Fibroblast of upper back skin (primary cell): ENCODE measurements at places on chromosomes 6 and 20.

DNA sequence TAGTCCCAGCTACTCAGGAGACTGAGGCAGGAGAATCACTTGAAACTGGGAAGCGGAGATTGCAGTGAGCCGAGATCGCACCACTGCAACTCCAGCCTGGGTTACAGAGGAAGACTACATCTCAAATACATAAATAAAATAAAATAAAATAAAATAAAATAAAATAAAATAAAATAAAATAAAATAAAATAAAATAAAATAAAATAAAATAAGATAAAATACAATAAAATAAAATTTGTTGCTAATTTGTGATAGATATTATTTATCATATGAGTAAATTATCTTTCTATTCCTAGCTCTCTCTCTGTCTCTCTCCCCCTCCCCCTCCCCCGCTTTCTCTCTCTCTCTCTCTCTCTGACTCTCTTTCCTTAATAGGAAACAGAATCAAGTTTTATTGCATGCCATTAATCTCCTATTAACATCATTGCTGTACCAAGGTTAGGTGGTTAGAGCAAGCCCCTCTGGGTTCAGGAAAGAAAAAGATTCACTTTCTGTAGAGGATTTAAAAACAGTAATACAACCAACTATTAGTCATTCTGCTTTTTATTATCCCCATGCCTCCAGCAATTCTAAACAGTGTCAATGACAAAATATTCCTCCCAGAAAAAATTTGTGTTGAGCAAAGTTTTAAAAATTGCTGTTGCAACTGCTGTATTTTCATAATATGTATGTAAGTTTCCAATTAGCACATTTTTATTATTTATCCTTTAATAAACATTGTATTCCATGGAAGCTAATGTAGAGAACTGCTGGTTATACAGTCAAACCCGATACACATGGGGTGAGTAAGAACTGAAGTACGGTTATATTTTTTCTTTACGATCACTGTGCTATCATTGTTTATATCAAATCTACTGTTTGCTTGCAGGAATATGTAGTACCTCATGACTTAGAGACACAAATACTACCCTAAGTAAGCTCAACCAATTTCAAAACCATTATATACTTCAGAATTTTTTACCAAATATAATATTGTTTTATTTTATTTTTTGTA is 22.1 kb downstream of the BMP5 start:
- no peak for DNase-seq

DNA sequence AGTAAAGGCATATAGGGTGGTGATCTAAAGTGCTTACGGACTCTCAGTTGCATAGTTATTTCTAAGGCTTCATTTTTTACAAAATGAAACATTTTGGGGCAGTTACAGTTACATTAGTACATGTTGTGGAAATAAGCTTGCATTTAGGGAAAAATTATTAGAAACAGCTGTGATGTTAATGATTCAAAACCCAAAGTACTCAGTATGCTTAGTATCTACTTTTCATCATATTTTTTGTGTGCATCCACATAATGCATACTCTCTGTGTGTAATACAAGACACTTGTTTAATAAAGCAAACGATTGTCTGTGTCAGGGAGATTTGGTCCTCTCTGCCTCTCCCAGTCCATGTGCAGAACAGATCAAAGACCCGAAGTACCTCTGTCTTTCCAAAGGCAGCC is 11.4 kb upstream of the TBX18 start:
- no peak for DNase-seq

- peak; percentile 65 for DNase-seq
Observed at GRCh38 chr6:139028658-139029469, at the start of gene ABRACL. Gene ABRACL, plus strand, starts transcription at chr6:139028745. Its CDS starts 5,416 bp downstream, at chr6:139034161.

DNA sequence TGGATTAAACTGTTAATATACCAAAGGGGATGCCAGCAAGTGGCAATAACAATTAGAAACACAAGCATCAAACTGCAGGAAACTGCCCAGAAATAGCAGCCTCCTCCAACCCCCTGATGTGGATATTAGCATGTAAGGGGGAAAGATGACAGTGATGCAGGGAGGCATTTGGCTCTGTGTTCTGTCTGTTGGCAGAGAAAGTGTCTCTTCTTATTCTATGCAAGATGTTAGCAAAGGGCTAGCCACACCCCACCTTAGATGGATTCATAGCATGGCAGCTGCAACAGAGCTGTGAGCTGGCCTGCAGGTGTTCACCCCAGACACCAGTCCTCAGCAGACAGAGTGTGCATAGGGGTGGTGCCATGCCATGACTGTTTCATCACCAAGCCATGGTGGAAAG is 38.0 kb downstream of the SCP2D1 start:
- no peak for DNase-seq

DNA sequence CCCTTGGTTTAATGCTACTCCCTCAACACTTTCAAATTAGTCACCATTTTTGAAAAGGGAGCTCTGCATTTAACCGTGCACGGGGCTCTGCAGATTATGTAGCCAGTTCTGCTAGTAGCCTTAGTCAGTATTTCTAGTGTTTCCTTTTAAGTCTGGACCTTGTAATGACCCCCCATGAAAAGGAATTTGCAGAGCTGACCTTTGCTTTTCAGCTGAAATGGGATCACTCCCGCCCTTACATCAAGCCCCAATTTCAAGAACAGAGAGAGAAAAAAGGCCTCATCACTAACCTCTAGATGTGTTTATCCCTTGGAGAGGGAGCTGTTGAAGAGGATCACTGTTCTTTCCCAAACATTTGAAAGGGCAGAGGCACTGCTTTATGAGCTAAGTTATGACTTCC is 490.7 kb upstream of the BTBD3 start:
- DNase-seq = no peak

DNA sequence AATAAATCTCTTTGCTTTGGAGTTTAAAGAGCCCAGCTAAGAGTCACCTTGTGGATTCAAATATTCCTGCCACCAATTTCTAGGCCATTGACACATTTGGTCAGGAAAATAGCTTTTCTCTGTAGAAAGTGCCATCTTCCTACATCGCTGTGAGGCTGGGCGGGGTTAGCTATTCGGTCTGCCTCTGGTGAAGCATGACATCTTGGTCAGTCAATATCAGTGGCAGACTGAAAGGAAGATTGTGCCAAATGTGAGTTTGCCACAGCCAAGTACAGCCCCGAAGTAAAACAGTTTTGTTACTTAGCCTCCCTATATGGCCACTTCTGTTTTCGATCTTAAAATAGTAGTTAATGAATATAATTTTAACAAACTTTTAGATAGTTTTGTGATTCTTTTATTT is 65.5 kb upstream of the FABP7 start:
- DNase-seq = no peak

- DNase-seq = peak; percentile 77
Observed at GRCh38 chr6:124226396-124226795, 422.7 kb downstream of the NKAIN2 start.

GRCh38 chr6:154950979-154951344 is 44.2 kb upstream of the TIAM2 start:
- DNase-seq = no peak

- peak; percentile 31 for DNase-seq
Observed at GRCh38 chr6:169044381-169045230, 209.0 kb downstream of the THBS2 start.

- no peak for DNase-seq
Observed at GRCh38 chr6:1232578-1232977, 79.3 kb upstream of the FOXQ1 start.

- DNase-seq = no peak
Observed at GRCh38 chr20:38113401-38114325, 51.4 kb downstream of the TGM2 start.

DNA sequence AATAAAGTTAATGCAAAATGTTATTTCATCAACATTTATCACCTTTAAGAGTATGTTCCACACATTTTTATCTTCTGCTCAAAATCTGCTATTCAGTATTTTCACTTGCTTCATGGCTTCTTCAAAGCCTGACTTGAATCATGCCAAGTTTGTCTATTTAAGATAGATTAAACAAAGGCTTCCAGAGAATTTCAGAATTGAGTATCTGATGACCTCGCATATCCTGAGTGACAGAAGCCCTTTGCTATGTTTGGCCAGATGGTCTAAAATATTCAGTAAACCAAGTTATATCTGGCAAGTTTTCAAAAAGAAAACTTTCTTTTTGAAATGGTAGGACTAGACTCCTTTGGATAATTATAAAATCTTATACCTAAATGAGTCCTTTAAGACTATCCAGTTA is 348.9 kb upstream of the KCNQ5 start:
- peak; percentile 83 for DNase-seq

- peak; percentile 22 for DNase-seq
Observed at GRCh38 chr20:36181934-36182603, 27.5 kb downstream of the EPB41L1 start.

DNA sequence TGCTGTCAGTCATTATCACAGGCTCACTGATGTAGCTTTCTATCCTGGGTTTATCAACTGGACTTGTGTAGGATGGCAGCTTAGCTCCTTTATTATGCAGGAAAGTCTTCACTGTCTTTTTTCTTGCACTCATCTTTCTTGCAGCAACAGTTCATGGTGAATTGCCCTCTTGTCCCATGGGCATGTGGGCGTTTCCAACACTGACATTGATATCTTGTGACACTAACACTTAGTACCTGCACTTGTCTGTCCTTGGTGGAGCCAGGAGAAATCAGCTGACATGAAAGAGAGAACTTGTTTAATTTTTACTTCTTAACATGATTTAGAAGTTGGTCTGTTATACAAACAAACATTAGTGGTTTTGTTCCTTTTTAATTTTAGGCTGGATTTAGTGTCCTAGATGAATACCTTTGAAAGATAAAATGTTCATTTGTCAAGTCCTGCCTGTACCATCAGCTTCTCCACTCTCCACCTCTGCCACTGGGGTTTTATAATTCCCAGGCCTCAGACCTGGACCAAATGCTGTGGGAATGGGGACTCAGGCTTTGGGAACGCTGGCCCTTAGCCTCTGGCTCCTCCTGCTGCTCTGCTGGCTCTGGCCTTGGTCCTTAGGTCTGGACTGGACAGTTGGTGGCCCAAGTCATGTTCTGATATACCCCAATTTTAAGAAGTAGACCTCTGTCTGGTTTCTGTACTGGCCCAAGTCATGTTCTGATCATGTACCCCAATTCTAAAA is 161.0 kb upstream of the LAMP5 start:
- no peak for DNase-seq

DNA sequence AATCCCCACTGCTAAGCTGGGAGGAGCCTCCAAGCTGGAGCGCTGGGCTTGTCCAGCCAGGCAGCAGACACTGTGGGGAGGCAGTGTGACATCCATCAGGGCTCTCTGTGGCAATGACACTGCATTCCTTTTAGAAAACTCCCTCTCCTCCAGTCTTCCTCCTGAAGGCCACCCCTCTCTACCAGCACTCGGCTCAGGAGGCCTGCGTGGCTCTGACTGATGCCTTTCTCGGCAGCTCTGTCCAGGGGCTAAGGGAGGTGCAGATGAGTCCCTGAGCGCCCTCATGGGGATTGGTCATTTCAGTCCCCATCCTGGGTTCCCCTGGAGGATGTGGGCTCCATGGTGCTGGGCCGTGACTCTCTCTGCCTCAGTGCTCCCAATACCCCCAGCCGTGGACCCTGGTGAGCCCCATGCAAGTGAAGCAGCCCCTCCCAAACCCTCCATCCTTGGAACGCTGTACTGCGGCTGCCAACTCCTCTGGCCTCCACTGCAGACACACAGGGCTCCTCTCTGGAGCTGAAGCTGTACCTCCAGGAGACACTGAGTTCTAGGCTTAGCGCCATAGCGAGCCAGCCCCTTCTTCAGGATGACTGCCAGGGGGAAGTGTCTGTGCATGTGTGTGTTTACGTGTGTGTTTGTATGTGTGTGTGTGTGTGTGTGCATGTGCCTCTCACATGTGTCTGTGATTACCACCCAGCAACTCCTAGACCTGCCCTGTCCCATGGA is 209.6 kb downstream of the ERMARD start:
- DNase-seq = no peak

- DNase-seq = peak; percentile 89
Observed at GRCh38 chr6:82371799-82372546, 8.4 kb downstream of the TPBG start.

- DNase-seq = peak; percentile 43
Observed at GRCh38 chr20:44911264-44911921, 1.5 kb downstream of the PABPC1L start.

- DNase-seq = no peak
Observed at GRCh38 chr6:12557765-12558164, 158.8 kb upstream of the PHACTR1 start.

DNA sequence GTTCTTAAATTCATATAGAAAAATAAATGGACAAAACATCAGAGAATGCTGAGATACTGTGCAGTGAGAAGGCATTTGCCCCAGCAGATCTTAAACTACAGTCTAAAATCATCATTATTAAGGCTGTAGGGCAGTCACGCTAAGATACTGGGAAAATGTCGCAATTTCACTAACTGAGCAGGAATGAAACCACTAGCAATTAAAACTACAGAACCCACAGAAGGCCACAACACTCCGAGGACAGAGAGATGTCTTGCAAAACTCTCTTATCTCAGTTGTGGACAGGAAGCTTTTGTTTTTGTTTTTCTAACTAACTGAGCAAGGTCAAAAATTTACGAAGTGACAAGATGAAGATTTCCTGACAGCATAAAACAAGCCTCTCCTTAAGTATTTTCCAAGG is 18.2 kb downstream of the GNAS-AS1 start:
- DNase-seq = no peak

DNA sequence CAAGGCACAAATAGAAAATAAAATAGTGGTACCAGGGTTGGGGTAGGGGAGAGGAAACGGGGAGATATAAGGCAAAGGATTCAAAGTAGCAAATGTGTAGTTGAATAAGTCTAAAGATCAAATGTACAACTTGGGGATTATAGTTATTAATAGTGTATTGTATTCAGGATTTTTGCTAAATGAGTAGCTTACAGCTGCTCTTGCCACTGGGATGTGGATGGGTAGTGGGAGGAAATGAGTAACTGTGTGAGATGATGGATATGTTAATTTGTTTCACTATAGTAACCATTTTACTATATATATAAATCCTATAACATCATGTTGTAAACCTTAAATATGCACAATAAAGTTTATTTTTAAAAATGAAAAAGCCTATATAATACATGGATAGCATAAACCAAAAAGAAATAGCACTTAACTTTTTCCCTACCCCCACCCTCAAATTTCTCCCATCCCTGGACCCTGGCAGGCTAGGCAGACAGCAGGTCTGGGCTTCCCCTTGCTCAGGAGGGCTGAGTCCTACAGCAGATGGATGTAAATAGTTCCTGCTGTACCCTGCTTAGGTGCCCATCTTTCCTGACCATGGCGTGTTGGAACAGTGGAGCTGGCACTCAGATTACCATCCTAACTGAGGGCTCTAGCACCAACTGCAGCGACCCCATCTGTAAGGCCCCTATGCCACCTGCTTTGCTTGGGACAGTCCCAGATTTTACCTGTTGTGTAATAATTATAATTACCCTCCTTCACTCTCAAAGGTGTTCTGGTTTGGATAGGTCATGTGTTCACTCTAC is 28.6 kb upstream of the PBOV1 start:
- peak; percentile 45 for DNase-seq

- DNase-seq = peak; percentile 81
Observed at GRCh38 chr6:143149771-143150170, 89.1 kb downstream of the AIG1 start.

GRCh38 chr6:43736211-43736786 is 33.7 kb upstream of the VEGFA start:
- no peak for DNase-seq

DNA sequence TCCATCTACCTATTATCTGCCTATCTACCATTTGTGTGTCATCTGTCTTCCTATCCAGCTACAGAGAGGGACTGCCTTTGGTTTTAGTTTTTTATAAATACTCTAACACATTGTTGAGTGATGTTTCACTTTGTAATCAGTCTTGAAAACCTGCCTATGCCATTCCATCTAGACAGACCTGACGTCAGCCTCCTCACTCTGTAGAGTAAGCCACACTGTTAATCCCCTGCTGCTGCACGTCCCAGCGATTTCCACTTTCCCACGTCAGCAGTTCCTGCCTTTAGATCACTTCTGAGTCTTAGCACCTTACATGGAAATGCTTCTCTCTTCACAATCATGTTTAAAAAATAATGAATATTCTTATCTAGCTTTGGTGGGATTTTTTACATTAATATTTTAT is 54.8 kb downstream of the PLG start:
- DNase-seq = no peak
